ENCODE measurements at places on chromosomes 3 and 15.

DNA sequence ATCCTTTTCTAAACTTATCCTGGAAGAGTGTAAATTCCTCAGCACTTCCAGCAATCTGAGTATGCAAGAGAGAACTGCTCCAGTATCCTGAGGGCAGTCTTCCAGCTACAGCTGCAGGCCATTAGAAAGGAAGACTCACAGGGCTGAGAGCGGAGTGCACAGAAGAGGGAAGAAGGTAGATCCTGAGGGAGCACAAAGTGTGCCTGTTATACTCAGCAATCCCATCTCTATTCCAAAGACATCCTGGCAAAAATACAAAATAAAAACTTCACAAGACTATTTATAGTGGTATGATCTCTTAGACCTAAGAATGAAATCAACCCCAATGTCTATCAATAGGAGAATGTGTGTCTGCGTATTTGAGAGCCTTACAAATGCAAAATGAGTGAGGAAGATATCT is 292.0 kb downstream of the ZIC1 start:
- no peak for DNase-seq

DNA sequence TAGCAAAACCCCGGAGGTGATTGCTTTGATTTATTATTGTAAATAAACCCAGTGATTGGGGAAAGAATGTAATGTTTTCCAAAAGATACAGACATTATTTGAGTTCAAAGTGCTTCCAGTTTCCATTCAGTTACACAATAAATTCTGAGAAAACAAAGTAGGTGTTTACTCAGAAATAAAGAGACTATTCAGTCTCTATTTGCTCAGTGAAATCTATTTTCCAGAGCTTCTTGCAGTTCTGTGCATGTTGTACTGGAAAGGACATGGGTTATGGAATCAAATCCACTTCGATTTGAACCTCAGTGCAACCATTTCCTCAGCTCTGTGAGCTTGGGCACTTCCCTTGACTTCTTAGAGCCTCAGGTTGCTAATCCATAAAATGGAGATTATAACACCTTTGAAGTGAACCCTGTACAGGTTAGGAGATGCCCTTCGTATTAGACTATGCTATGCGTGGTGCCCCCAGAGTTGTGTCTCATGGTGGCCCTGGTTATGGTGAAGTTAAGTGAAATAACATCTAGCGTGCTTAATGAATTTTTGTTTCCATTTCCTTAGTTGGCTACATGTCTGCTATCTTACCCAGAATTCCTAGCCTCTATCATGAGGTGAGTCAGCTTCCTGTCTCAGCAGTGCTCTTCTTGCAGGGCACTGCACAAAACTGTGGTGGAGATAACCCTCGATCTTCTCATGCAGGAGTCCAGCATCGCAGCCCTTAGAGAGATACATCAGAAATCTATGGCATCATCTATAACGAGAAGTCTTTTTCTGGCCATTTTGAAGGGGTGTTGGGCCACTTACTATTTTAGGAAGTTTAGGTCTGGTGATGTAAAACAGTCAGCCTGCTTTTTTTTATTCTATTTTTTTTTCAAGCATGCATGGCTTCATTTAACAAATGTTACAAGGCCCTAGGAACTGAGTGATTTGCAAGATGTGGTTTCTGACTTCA is 97.7 kb downstream of the RPL39L start:
- no peak for DNase-seq

GRCh38 chr15:60994963-60995475 is 234.1 kb downstream of the RORA start:
- no peak for DNase-seq

DNA sequence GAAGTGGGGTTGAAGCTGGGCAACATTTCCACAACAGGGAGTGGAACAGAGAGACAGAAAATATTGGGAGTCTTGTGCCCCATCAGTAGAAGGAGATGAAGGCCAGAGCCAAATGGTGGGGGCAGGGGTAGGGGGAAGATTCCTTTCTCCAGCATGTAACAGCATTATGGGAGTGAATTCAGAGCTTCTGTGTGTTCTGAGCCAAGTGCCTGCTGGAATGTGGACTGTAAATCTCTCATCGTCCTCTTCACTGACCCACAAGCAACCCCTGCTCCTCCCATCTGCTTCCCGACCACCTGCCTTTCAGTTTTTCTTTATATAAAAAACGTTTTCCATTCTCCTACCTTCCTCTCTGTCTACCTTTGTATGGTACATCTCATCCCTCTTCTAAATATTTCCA is 344.2 kb upstream of the TPRG1 start:
- DNase-seq: no peak

DNA sequence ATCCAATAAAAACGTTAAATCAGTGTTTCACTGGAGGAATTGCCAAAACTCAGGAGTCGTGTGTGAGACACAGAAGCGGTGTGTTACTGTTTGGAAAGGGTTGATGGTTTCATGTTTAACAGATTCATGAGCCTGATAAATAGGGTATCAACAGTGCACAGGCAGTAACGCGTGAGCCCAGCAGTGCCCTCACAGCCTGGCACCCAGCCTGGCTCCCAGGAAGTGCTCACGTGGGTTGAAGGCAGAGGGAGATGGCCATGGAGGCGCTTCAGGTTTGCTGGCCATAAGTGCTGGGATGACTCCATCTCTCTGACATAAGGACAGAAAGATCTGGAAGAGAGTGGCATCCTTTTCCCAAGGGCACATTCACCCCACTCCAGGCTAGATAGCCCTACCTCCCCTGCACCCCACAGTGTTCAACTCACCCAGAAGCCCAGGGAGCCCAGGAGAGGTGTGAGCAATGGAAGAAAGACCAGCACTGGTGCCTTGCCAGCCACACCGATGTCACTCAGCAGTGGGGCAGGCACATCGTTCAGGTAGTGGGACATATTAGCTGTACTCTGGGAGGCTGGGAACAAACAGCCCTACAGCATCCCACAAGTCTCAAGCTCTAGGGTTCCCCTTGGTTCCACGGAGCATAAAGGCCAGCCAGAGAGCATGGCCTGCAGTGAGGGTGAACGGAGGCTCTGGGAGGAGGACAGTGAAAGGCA is 164.3 kb downstream of the LRRK1 start:
- DNase-seq: no peak

- DNase-seq: no peak
Measured at GRCh38 chr3:128170866-128171516, 17.7 kb downstream of the EEFSEC start.

DNA sequence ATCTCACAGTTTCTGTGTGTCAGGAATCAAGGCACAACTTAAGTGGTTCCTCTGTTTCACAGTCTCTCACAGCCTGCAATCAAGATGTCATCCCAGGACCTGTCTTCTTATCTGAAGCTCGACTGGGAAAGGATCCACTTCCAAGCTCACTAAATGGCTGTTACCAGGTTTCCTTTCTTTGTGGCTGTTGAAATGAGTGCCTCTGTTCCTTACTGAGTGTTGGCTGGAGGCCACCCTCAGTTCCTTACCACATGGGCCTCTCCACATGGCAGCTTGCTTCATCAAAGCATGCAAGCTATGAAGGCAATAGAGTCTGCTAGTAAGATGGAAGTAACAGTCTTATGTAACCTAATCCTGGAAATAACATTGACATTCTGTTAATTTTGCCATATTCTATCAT is 174.0 kb downstream of the ERC2 start:
- DNase-seq: no peak

DNA sequence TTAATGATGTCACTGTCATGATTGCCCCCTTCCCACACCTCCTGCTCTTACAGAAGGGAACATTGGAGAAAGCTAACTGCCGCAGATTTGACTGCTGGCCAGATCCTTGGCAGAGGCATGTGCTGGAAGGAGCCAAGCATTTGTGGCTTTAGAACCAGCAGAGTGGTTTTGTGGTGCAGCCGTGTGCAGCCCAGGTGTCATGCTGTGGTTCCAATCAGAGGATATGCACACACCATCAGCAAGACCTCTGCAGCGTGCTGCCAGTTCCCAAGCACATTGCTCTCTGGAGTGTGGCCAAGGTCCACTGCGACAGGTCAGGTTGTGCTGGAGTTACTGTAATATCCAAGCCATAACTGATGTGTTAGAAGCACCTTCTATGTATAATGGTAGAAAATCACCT is 61.6 kb downstream of the OTOL1 start:
- DNase-seq: no peak

DNA sequence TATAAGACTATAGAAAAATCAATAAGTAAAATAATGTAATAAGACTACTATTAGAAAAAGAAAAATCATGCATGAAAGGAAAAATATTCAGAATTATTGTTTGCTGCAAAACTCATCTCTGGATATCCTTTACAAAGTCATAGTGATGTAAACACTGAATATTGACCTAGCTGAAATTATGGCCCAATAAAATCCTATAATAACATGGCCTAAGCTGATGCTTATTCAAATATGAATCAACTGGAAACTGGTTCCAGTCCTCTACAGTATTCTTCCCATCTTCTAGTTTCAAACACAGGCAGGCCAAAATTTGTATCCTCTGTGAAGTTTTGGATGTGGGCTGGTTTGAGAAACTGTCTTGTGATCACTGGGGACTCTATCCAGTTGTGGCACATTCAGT is 134.5 kb downstream of the CNTN3 start:
- no peak for DNase-seq

- DNase-seq: no peak
Measured at GRCh38 chr15:70589221-70589620, 174.1 kb downstream of the UACA start.

DNA sequence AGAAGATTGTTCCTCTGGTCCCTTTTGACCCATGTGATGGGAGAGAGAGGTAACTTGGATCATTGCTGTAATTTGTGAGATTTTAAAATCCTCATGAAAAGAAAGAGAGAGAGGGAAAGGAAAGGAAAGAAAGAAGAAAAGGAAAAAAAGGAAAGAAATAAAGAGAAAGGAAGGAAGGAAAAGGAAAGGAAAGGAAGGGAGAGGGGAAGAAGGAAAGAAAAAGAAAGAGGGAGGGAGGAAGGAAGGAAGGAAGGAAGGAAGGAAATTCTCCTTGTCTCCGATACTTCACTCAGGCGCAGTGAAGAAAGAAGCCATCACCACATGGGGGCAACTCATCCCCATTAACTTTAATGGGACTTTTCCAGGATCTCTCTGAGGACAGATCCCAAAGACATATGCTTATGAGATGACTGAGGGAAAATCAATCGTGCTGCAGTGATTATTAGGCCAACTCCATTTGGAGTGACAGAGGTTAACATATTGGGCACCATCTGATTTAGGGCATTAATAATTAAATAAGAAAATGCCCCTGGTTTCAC is 123.0 kb downstream of the MEGF11 start:
- DNase-seq: no peak

DNA sequence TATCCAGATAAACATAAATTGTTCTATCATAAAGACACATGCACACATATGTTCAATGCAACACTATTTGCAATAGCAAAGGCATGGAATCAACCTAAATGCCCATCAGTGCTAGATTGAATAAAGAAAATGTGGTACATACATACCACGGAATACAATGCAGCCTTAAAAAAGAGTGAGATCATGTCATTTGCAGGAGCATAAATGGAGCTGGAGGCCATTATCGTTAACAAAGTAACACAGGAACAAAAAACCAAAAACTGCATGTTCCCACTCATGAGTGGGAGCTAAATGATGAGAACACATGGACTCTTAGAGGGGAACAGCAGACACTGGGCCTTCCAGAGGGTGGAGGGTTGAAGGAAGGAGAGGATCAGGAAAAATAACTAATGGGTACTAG is 79.2 kb downstream of the SH3GL3 start:
- no peak for DNase-seq

DNA sequence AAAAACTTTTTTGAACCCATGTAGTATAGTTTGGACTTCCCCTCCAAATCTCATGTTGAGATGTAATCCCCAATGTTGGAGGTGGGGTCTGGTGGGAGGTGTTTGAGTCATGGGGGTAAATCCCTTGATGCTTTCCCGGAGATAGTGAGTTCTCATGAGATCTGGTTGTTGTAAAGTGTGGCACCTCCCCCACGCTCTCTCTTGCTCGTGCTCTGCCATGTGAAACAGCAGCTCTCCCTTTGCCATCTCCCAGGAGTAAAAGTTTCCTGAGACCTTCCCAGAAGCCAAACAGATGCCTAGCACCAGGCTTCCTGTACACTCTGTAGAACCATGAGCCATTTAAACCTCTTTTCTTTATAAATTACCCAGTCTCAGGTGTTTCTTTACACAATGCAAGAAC is 16.0 kb upstream of the RNU6-1 start:
- DNase-seq: no peak

DNA sequence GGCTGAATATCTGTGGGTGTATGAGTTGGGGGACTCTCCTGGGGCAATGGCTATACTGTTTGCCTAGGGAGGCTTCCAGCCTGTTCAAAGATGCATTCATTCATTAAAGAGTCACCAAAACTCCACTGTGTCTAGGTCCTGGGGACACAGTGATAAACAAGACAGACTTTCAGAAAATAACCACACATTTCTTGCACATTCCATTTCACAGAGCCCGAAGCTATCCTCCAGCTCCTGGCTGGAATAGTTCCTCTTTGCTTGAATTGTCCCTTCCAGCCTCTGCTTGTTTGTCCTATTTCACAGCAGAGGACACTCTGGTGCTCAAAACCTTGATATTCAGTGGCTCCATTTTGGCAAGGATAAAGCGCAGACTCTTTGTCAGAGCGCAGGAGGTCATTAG is 61.7 kb upstream of the ITGA11 start:
- DNase-seq: no peak

- DNase-seq: no peak
Measured at GRCh38 chr15:70014331-70014730, 83.4 kb downstream of the TLE3 start.

DNA sequence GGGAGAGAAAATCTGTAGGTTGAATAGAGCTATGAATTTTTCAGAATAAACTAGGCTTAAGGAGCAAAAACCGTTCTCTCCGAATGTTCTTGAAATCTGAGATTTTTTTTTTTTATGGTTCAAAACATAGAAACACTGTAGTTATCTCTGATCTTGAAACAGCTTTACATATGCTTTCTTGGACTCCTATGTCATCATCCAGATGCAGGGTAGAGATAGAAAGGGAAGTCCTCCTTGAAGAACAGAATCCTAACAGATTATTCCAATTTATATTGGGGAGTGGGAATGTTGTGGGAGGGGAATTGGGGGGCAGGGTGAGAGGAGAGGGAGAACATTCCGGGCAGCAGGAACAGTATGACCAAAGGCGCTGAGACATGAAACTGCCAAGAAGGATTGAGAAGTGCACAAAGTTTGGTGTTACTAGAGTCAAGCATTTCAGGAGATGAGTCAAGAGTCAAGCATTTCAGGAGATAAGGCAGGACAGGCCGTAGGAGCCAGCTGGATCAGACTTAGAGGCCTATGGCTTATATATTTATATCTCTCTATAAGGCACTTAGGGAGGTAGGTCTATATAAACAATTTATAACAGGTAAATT is 21.9 kb upstream of the ST3GAL6 start:
- DNase-seq: no peak

DNA sequence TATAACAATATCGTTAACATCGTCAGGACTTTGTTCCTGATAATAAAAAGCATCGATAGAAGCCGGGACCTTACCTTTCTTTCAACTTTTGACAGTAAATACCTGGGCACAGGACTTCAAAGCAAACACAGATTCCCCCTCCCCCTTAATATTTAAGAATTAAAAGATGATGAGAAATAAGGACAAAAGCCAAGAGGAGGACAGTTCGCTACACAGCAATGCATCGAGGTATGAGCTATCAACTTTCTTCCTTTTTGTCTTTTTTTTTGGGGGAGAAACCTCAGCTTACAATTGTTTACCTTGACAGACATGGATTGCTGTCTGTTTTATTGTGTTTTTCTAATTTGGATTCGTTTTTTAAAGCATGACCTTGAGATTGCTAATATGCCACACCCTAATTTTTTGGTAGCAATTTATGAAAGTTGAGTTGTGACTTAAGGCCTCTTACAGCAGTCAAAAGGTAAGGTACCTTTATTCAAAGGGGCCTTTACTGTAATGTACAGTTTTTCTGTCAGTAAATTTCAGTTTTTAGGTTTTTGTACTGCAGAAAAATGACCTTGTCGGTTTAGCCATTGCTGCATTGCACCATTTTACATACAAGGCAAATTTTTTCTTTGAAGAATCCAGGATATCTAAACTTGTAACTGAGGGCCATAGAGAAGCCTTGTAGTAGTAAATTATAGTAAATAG is 1.1 kb downstream of the CHD2 start:
- DNase-seq: no peak

All from activated CD4-positive, alpha-beta T cell treated with anti-CD3 and anti-CD28 coated beads for 24 hours (primary cell).